A549 treated with dexamethasone at 1 μM for 4 hours (cell line): ENCODE measurements at places on chromosomes 16 and 17. TPM values are rescaled to one million over a fixed set of nuclear protein-coding genes. Genes with fewer than 3 reads are reported as not detected.

The GJD3 gene
- total RNA-seq, result 0.40 to 0.76 TPM (median 0.71 TPM) in 5 replicates

The ALOX12B gene
- 1.1 to 1.6 TPM (median 1.3 TPM) in 5 replicates for total RNA-seq

The TBC1D3E gene
- total RNA-seq, result not detected in 5 replicates

The CSH1 gene
- not detected in 5 replicates for total RNA-seq

The KRTAP2-2 gene
- not detected in 5 replicates for total RNA-seq

The BAIAP3 gene
- total RNA-seq, result 0.39 to 1.1 TPM (median 0.97 TPM) in 5 replicates

The NPIPA5 gene
- 3.8 to 5.0 TPM (median 4.6 TPM) in 4 of 5 replicates, not detected in the other for total RNA-seq

The OTOP2 gene
- total RNA-seq, result 0.04 to 0.09 TPM (median 0.06 TPM) in 4 of 5 replicates, not detected in the other

The PPM1E gene
- total RNA-seq, result 0.02 to 0.09 TPM (median 0.06 TPM) in 5 replicates

The PDIA2 gene
- 0.17 to 0.37 TPM (median 0.30 TPM) in 5 replicates for total RNA-seq

The KRTAP4-9 gene
- not detected in 5 replicates for total RNA-seq

The CCL16 gene
- total RNA-seq, result not detected in 5 replicates

The DDX28 gene
- 17.1 to 18.0 TPM (median 17.3 TPM) in 5 replicates for total RNA-seq

The CCDC137 gene
- 56.0 to 72.5 TPM (median 62.3 TPM) in 5 replicates for total RNA-seq
